ENCODE measurements at places on chromosomes 4 and X. TPM values are rescaled to one million over a fixed set of nuclear protein-coding genes. Genes with fewer than 3 reads are reported as not detected.

DNA sequence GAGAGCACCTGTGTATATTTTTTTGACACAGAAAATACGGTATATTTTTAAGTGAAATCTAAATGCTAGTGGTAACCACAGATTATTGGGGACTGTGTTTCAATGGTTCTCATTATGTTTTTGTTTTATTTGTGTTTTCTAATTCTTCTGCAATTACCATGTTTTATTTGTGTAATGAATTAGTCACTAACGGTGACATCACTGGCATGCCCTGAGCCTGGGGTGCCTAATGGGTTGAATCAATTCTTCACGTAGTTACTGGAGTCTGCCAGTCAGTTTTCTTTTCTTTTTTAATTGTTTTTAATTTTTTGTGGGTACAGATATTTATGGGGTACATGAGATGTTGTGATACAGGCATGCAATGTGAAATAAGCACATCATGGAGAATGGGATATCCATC lies 168.8 kb downstream of the RELL1 start:
- H3K27me3 ChIP-seq, result no peaks in the 10 kb centered on the region
- no peak overlapping the region for H3K27ac ChIP-seq
- no peaks in the 10 kb centered on the region for H3K4me1 ChIP-seq
- no peaks in the 10 kb centered on the region for H3K36me3 ChIP-seq
- H3K4me3 ChIP-seq, result no peak overlapping the region
- no peak for DNase-seq

- no peak overlapping the region for H3K4me3 ChIP-seq
- no peaks in the 10 kb centered on the region for H3K4me1 ChIP-seq
- H3K36me3 ChIP-seq, result no peaks in the 10 kb centered on the region
- no peaks in the 10 kb centered on the region for H3K27me3 ChIP-seq
- no peak overlapping the region for H3K27ac ChIP-seq
Measured at GRCh38 chr4:166680796-166681195, 553.5 kb downstream of the SPOCK3 start.

GRCh38 chrX:135981668-135982067 lies 3.6 kb upstream of the SLC9A6 start:
- peaks cover 2% of the 10 kb centered on the region for H3K4me1 ChIP-seq
- H3K4me3 ChIP-seq, result no peak overlapping the region
- no peaks in the 10 kb centered on the region for H3K27me3 ChIP-seq
- no peak overlapping the region for H3K27ac ChIP-seq
- H3K36me3 ChIP-seq, result no peaks in the 10 kb centered on the region

The AKAP14 gene
- not detected for total RNA-seq

DNA sequence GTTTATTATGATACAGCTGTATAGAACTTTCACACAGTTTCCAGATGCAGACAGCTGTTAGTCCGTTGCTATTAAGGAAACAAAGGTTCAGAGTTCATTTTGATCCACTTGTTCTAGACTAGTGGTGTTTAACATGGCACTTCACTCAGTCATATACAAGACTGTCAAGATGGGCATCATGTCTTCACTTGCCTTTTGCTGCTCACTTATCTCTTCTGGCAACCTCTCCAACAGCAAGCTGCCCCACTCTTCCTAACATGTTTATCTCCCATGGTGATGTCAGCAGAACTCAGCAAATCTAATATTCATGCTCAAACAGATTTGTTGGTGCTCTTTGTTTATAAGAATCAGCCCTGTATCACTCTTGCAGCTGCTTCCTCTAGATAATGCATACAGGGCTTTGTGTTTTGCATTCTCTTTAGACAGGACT lies 236.2 kb upstream of the HAND2 start:
- DNase-seq, result peak; percentile 19
- peak overlapping the region; percentile 29 for H3K27ac ChIP-seq
- no peaks in the 10 kb centered on the region for H3K36me3 ChIP-seq
- H3K4me3 ChIP-seq, result no peak overlapping the region

DNA sequence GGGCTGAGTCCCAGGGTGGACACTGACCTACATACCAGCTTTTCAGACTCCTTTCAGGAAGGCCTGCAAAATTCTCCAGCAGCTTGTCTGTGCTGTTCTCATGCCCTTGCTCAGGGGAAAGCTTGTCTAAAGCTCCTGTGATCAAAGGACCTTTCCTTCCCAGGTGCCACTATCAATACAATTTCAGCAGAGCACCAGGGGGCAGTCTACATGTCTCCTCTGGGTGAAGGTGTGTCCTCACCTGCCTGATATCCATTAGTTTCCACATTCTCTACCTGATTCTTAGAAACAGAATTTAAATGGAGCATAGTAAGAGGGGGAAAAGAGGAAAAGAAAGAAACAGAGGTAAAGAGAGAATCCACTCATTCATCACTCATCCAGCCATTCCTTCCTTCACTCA lies 114.2 kb downstream of the PPARGC1A start:
- peaks cover 2% of the 10 kb centered on the region for H3K27me3 ChIP-seq
- no peaks in the 10 kb centered on the region for H3K36me3 ChIP-seq
- no peaks in the 10 kb centered on the region for H3K4me1 ChIP-seq
- no peak overlapping the region for H3K4me3 ChIP-seq

DNA sequence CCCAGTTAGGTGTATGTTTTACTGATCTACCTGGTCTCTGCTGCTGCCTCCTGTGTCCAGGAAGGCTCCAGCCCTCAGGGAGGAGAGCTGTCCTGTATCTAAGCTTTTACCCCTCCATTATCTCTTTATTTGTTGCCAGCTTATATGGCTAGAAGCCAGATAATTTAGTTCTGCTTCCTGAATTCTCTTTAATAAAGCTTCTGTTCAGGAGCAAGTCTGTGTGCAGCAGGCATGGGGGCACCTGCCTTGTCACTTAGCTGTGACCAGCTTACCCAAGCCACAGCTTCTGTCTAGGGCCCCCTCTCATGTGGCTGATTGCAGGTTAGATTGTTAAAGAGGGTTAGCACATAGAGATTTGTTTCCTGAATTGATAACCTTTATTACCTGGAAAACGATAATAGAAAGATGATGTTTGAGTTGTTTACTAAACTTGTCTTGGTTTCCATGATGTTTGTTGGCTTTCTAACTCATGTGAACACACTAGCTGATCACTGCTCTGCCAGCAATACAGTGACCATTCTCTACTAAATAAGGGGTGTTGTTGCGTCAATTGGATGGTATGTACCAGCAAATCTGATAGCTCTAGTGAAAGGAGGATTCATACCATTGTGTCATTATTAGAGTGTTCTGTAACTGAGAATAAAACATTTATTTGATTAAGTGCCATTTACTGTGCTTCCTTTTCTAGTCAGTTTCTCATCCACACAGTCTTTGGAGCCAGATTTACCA lies 189.8 kb upstream of the ANK2 start:
- no peak overlapping the region for H3K4me3 ChIP-seq
- no peak for DNase-seq
- no peaks in the 10 kb centered on the region for H3K36me3 ChIP-seq
- no peaks in the 10 kb centered on the region for H3K4me1 ChIP-seq

GRCh38 chr4:45971108-45971507 lies 152.7 kb downstream of the GABRG1 start:
- no peak for DNase-seq
- no peaks in the 10 kb centered on the region for H3K36me3 ChIP-seq
- H3K27ac ChIP-seq, result no peak overlapping the region
- H3K27me3 ChIP-seq, result no peaks in the 10 kb centered on the region
- H3K4me1 ChIP-seq, result no peaks in the 10 kb centered on the region

The ZGRF1 gene
- 10.0 TPM for total RNA-seq

- H3K27ac ChIP-seq, result no peak overlapping the region
- DNase-seq, result no peak
- H3K27me3 ChIP-seq, result no peaks in the 10 kb centered on the region
- no peaks in the 10 kb centered on the region for H3K36me3 ChIP-seq
Measured at GRCh38 chr4:180641495-180641894, 1601.7 kb upstream of the TENM3 start.

GRCh38 chr4:7410446-7410845 lies 24.3 kb downstream of the PSAPL1 start:
- H3K27ac ChIP-seq, result no peak overlapping the region
- peaks cover 23% of the 10 kb centered on the region for H3K27me3 ChIP-seq
- H3K4me3 ChIP-seq, result no peak overlapping the region

GRCh38 chrX:34655501-34656455 lies 1.3 kb downstream of the TMEM47 start:
- peaks cover 1% of the 10 kb centered on the region for H3K4me1 ChIP-seq
- no peaks in the 10 kb centered on the region for H3K36me3 ChIP-seq
- H3K4me3 ChIP-seq, result peak overlapping the region; percentile 99
- DNase-seq, result no peak
- H3K27me3 ChIP-seq, result no peaks in the 10 kb centered on the region
- peak overlapping the region; percentile 90 for H3K27ac ChIP-seq

The FAM236D gene
- total RNA-seq, result not detected

DNA sequence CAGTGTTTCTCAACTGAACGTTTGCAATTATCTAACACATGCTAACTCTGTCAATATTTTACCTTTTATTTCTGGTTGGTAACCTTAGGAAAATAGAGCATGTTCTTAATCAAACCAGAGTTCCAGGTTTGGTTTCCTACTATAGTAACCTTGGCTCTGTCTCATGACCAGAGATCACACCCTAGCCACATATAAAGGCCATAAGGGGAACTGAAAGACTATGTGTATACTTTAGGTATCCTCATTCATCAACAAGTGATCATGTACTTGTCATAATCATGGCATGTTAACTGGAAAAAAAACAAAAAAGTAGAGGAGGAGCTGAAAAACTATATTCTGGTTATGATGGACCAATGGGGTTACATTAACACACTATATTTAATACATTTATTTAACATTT lies 302.4 kb downstream of the TEX13A start:
- H3K36me3 ChIP-seq, result no peaks in the 10 kb centered on the region
- H3K4me1 ChIP-seq, result no peaks in the 10 kb centered on the region
- no peak for DNase-seq
- no peak overlapping the region for H3K4me3 ChIP-seq
- H3K27me3 ChIP-seq, result no peaks in the 10 kb centered on the region

DNA sequence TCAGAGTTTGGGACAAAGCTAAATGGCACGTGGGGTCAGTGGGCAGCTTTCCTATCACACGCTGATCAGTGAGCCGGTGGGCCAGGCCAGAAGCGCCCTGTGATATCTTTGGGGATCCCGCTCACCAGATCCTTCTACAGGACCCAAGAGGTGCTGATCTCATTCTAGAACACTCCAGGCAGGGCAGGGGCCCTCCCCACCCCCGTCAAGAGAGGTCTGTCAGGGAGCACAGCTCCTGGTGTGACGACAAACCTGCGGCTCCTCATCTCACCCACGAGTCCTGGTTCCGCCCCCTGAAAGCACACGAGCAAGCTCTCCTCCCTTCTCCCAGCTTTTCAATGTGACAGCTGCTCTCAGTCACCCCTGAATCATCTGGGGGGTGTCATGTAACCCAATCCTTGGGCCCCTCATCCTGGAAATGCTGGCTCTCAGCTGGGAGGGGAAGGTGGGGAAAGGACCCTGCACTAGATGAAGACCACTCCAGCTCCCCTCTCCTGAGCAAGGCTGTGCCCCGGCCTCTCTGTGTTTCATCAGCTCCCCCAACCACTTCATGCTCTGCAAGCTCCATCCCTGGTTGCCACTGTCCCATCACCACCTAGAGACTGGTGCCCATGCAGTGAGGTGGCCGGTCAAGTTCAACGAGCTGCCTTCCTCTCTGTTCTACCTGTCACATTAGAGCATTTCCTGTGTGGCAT lies 4.6 kb downstream of the HCFC1 start:
- peak overlapping the region; percentile 4 for H3K27ac ChIP-seq
- H3K36me3 ChIP-seq, result peaks cover 18% of the 10 kb centered on the region
- peaks cover 18% of the 10 kb centered on the region for H3K4me1 ChIP-seq
- no peaks in the 10 kb centered on the region for H3K27me3 ChIP-seq

- no peak overlapping the region for H3K27ac ChIP-seq
- no peak overlapping the region for H3K4me3 ChIP-seq
- no peaks in the 10 kb centered on the region for H3K27me3 ChIP-seq
- no peaks in the 10 kb centered on the region for H3K36me3 ChIP-seq
- no peaks in the 10 kb centered on the region for H3K4me1 ChIP-seq
Measured at GRCh38 chr4:18566970-18567799, 545.6 kb upstream of the LCORL start.

GRCh38 chrX:9651737-9652136 lies 113.9 kb downstream of the GPR143 start:
- H3K4me1 ChIP-seq, result peaks cover 4% of the 10 kb centered on the region
- H3K27me3 ChIP-seq, result no peaks in the 10 kb centered on the region
- H3K27ac ChIP-seq, result no peak overlapping the region
- no peak overlapping the region for H3K4me3 ChIP-seq
- peaks cover 8% of the 10 kb centered on the region for H3K36me3 ChIP-seq

DNA sequence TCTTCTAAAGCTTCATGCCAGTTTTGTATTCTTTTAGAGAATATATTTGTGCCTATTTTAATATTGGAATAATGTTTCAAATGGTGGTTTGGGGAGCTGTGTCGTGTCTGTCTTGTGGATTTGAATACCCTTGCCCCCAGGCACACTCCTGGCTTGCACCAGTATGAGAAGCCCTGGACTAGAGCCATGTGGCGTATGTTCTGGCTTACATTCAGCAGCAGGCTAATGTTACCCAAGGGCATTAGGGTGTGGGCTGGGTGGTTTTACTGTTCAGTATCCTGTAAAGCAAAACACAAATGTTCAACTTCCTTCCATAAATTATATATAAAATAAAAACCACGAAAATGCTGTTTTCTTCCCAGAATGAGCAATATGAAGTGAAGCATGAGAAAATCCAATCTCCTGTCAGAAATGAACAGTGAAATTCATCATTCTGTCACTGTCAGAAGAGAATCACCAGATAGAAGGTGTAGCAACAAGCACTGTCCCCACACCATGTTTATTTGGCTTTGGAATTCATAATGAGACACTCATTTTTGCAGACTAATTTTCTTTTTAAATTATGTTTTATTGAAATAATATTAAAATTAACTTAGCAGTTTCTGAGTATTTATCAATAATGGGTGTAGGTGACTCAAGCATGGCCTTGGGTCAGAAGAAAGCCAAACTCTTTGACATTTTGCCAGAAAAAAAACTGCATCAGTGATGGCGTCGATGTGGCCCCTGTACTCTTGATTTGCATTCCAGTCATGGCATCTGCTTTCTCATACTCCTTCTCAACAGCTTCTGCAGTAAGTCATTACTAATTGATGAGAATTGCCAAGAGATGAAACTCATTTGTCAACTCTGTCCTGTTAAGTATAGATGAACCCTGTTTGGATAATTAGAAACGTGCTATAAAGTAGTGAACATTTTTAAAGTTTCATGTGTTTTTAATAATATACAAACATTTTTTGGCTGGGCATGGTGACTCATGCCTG lies 43.8 kb downstream of the WWC2 start:
- no peaks in the 10 kb centered on the region for H3K36me3 ChIP-seq
- H3K27me3 ChIP-seq, result no peaks in the 10 kb centered on the region
- no peak overlapping the region for H3K27ac ChIP-seq
- no peak overlapping the region for H3K4me3 ChIP-seq

GRCh38 chr4:168535689-168536088 lies 38.8 kb downstream of the PALLD start:
- H3K4me1 ChIP-seq, result peaks cover 6% of the 10 kb centered on the region
- no peak overlapping the region for H3K4me3 ChIP-seq
- no peak for DNase-seq
- H3K27me3 ChIP-seq, result no peaks in the 10 kb centered on the region
- no peaks in the 10 kb centered on the region for H3K36me3 ChIP-seq

GRCh38 chrX:71366674-71367256 lies 608 bp downstream of the TAF1 start:
- peaks cover 1% of the 10 kb centered on the region for H3K36me3 ChIP-seq
- H3K4me1 ChIP-seq, result no peaks in the 10 kb centered on the region
- peak; percentile 16 for DNase-seq
- H3K27ac ChIP-seq, result peak overlapping the region; percentile 95

Measured in IMR-90 (cell line).